ENCODE measurements at places on chromosomes 4 and X. TPM values are rescaled to one million over a fixed set of nuclear protein-coding genes. Genes with fewer than 3 reads are reported as not detected.

MGAT4D gene
- not detected for total RNA-seq

MAGEB1 gene
- not detected for total RNA-seq

NR3C2 gene
- total RNA-seq = 2.4 TPM

PSAPL1 gene
- not detected for total RNA-seq

ADH7 gene
- total RNA-seq = not detected

IL2 gene
- total RNA-seq = not detected
